ENCODE measurements at places on chromosomes 3 and 15.

GRCh38 chr3:13057282-13058040 lies 15.8 kb downstream of the IQSEC1 start:
- DNase-seq, result no peak

GRCh38 chr3:50408443-50408944 lies 49.2 kb upstream of the TMEM115 start:
- DNase-seq, result no peak

- DNase-seq, result no peak
Observed at GRCh38 chr3:157488144-157488543, 15.1 kb downstream of the VEPH1 start.

GRCh38 chr3:81484520-81484919 lies 276.9 kb downstream of the GBE1 start:
- no peak for DNase-seq

- no peak for DNase-seq
Observed at GRCh38 chr3:141341536-141341935, 26.8 kb upstream of the ZBTB38 start.
